Stimulated activated naive CD4-positive, alpha-beta T cell treated with Interleukin-2 at 50 U/mL for 16 hours (primary cell): ENCODE measurements at places on chromosomes 7 and 10.

- DNase-seq, result peak; percentile 10
Measured at GRCh38 chr7:111011520-111011919, 79.4 kb upstream of the LRRN3 start.

- no peak for DNase-seq
Measured at GRCh38 chr10:130021383-130021950, 57.4 kb upstream of the EBF3 start.

DNA sequence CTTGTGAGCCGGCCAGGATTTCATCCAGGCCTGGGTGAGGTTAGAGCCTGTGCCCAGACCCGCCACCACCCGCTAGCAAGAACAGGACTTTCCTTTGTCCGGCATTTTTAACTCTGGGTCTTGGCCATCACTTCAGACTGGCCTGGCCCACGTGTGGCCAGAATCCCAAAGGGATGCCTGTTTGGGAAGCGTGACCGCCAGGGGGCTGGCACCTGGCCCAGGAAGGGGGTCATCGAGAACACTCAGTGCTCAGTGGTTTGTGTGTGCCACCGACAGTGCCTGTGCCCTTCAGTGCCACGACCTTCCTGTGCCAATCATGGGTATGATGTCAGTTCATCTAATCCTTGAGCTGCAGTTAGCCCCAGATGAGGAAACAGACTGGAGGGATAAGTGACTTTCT lies 85.0 kb downstream of the ZMIZ1 start:
- DNase-seq, result no peak

GRCh38 chr10:108303149-108303548 lies 1138.6 kb upstream of the SORCS1 start:
- no peak for DNase-seq

DNA sequence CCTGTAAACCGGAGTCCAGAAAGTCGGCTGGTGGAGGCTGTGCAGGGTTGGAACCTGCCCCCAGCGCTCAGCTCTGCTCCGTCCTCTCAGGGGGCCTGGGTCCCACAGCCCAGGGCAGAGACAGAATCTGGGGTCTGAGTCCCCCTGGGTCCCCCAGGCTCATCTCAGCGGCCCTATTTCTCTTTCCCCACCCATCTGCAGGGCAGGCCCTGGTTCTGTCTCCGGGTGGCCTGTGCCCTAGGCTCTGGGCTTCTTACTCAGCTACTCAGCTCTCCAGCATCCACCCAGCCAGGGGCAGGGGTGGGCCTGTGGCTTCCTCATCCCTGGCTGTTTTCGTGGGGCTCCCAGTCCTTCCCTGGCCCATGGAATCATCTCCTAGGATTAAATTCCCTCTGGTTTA lies 183.4 kb downstream of the ADARB2 start:
- no peak for DNase-seq

DNA sequence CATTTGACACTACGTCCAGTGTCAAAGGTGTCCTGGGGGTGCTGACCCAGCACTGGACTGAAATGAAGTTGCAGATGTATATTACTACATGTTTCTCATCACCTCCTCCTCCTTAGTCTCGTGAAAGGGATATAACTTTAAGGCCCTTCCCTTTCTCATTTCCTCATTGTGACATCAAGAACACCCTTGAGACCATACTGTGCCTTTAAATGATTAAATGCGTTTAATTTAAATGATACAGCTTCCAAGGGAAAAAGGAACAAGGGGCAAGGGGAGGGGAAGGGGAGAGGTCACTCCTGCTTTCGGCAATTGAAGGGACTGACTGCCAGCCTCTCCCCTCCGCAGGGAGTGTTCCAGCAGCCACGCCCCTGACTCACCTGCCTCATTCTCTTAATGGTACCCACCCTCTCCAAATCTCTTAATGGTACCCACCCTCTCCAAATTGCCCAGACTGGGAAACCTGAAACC lies 80.5 kb upstream of the KMT2E start:
- no peak for DNase-seq

GRCh38 chr7:151376218-151376902 lies 33.5 kb downstream of the WDR86 start:
- no peak for DNase-seq

- DNase-seq, result no peak
Measured at GRCh38 chr10:29063806-29064644, 224.8 kb upstream of the LYZL1 start.

DNA sequence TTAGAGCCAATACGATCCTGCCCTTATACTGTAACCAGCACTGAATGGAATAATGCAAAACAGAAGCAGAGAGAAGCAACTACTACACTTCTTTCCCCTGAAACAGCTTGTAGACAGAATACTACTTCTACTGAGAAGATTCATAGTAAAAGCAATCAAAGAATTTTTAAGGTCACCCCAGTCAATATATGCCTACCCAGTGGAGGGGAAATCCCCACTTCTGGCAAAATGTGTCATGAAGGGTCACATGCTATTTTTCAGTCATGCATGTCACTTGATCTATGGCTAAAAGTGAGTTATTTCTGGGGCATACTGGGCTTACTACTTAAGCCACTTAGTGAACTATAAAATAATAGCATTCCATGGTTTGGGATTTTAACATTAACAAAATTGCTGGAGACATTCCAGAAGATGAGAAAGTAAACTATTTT lies 25.6 kb downstream of the IRF5 start:
- peak; percentile 16 for DNase-seq

- no peak for DNase-seq
Measured at GRCh38 chr10:45144326-45145070, 143.8 kb downstream of the ZNF22 start.

DNA sequence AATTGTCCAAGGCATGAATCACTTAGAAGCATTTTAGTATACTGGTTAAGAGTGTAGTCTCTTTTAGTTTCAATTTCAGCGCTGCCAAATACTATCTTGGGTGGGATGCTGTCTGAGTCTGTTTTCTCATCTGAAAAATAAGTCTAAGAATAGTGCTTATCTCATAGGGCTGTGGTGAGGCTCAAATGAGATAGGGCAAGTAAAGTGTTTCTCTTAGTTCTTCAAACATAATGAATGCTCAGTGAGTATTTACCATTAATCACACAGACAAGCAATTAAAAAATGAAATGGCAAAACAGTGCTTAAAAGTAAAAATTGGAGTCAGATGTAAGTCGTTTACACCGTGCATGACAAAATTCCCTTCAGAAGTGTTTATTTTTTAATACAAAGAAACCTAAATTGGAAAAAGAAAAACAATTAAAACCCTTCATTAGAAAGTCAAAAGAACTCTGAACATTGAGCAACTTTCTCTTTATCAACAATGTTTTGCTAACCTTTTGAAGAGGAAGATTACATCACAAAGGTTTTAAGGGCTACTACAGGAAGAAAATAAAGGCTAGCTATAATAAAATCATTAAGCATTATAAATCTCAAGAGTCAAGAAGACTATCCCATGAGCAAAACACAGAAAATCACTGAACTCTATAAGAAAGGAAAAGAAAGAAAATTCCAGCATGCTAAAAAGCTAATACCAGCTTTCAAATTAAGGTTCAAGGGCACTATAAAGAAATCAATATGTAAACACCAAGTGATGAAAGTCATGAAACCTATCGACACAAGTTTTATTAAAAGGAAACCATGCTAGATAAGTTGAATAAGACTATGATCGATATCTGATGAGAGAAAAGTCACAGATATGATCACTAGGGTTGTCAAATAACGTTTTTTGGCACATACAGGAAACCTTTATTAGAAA lies 45.6 kb upstream of the C1GALT1 start:
- no peak for DNase-seq
